ENCODE measurements at places on chromosomes 2 and 18.

DNA sequence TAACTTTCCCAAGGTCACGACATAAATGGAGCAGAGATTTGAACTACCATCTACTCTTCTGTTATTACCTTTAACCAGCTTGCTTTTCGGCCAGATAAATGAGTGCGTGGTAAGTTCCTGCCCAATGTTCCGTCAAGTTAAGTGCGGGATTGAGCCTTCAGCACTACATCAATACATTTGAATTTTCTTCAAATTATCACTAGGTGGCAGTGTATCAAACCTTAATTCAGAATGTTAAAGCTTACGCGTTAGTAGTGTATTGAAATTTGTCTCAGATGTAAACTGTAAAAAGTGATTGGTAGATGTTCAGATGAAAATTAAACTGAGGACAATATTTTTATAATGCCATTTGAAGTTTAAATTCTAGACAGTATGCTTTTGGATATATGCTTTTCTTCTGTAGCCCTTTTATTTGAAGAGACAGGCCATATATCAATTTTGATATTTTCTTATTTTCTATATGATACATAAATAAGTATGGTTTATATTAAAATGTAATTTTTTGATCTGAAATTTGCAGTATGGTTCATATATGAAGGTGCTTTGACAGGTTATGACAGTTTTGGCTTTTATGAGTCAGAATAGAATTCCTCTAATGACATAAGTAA, 681.3 kb downstream of the ADCYAP1 start:
- DNase-seq = no peak

GRCh38 chr2:112542984-112543661, 858 bp downstream of the POLR1B start:
- DNase-seq = no peak

DNA sequence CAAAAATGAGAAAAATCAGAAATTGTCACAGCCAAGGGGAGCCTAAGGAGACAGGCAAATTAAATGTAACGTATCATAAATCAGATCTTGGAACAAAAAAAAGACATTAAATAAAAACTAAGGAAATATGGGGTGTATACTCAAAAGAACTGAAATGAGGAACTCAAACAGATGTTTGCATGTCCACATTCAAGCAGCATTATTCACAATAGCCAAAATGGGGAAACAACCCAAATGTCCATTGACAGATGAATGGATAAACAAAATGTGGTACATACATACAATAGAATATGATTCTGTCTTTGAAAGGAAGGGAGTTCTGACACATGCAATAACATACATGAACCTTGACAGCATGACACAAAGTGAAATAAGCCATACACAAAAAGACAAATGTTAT, 155.8 kb upstream of the KLF7 start:
- DNase-seq = no peak

GRCh38 chr2:33085646-33086045, 138.9 kb downstream of the LTBP1 start:
- no peak for DNase-seq

DNA sequence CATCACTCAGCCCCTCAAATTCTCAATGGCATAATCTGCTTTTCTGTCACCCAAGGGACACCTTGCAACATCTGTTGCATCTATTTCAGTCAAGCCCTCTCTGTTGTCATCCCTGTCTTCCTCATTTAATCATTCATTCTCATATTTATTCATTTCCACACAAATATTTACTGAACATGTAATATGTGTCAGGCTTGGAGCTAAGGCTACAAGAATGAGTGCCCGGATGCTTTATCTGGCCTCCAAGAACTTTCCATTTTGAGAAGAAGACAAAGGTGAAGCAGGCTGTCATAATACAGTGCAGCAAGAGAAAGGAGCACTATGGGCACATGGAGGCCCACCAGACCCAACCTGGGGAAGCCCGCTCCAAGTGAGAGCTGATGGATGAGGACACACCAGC, 15.6 kb downstream of the IL18RAP start:
- no peak for DNase-seq

DNA sequence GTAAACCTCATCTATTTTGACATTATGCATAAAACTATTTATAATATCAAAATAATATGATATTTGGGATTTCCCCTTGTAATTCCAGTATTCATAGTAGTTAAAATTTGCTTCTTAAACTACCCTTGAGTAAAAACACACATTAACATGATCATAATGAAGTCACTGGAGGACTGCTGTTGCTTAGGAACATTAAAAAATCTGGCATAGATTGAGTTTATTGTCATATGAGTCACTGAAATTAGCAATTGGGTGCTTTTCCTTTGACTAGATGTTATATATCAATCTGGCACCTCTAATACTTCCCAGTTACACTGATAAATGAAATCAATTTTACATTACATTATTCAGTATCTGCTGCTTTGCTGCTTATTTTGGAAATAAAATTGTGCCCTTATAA, 57.0 kb upstream of the ZC3H15 start:
- no peak for DNase-seq

GRCh38 chr2:5673145-5674025, 18.8 kb upstream of the SOX11 start:
- no peak for DNase-seq

- DNase-seq = no peak
These were observed 438.1 kb upstream of the FAM98A start for GRCh38 chr2:34037157-34037556.

DNA sequence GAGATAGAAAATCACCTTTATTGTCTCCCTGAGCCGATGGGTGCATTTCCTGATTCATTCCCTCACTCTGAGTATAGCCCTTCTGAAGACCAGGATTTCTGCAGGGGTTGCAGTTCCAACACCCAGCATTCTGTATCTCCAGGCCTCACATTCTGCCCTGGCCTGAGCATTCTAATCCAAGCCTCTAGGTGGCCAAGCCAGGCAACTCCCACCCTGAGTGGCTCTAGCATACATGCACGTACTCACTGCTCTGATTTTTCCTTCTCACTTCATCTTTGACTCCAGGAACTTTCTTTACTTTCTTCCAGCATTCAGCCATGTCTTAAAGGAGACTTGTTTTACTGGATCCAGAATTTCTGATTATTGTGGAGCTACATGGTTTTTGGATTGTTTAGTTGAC, 100.7 kb upstream of the STK39 start:
- DNase-seq = no peak

- DNase-seq = no peak
These were observed 12.0 kb downstream of the MEMO1 start for GRCh38 chr2:31998731-31999383.

GRCh38 chr2:108587621-108588020, 53.4 kb downstream of the LIMS1 start:
- no peak for DNase-seq

DNA sequence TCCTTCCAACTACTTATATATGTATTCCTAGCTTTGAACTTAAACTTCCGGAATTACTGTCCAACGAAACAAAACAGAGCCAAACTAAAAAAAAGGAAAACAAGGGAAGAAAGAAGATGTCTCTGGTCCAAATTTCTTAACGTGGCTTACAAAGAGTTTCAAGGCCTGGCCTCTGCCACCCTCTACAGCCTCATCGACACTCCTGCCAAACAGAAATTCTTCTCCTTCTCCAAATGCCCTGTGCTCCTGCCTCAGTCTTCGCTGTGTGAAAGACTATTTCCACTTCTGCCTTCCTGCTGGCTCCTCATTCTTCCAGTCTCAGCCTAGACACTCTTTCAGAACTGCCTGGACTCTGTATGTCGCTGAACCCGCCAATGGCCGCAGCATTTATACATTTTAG, 249.2 kb downstream of the TXNL1 start:
- no peak for DNase-seq

GRCh38 chr18:65567372-65567771, 183.4 kb upstream of the CDH7 start:
- no peak for DNase-seq

DNA sequence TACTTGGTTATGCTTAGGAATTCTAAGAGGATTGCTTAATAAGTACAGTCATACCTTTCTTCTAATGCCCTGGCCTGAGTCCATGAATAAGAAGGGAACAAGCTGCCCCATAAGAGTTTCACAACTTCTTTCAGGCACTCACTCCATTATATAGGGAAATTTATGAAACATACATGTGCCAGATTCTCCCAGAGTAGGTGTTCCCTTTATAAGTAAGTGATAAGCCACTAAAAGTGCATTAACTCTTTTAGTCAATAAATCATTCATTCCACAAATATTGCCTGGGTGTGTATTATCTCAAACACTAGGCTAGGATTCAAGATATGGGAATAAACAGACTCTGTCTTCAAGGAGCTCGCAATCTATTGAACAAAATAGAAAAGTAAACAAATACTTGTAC, 84.5 kb upstream of the RBBP8 start:
- no peak for DNase-seq

DNA sequence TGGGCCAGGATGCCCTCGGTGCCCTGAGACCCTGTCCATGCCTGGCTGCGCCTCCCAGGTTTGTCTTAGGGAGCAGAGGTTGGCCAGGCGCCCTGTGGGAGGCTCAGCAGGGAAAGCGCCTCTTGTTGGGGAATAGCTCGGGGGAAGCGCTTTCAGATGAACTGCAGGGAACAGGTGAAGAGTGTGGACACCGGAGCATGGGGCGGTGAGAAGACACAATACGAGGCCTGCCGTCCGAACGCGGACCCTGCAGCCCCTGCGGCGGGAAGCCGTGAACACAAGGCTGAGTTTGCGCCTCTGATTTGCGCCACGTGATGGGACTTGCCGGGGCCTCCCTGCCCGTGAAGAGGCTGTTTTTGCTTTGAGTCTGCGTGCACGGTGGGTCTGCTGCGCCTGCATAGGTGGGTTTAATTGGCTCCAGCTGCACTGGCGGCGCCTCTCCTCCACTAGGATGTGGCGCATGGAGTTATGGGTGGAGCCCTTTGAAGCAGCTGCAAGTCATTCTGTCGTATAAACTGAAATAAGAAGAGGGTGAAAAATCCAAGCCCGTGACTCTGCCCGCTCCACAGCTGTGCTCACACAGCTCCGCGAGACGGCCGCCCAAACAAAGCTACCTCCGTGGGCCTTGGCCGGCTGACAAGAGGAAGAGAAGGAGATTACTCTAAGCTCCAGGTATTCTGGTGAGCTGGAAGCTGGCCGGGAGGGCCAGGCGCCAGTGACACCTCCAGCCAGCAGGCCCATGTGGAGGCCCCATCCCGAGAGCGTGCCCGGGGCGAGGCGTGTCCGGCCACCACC, 103.5 kb upstream of the CTDP1 start:
- no peak for DNase-seq

DNA sequence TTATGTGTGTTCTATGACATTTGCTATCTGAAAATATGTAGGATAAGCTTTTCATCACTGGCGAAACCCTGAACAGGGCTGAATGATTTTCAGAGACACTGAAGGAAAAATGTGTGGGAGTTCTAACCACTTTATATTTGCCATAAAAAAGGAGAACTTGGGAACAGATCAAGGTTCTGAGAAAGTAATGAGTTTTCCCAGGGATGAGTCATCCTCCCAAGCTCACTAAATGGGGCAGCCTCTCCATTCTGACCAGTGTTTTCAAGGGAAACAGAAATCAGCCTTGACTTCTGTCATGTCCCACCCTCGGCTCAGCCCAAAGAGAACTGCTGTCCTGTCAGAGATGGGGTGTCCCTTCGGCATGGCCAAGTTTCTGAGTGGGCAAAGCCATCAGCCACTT, 2109.8 kb upstream of the CELF4 start:
- no peak for DNase-seq

- DNase-seq = no peak
These were observed 38.2 kb downstream of the FOSL2 start for GRCh38 chr2:28430788-28431418.

- DNase-seq = peak; percentile 17
These were observed 17.2 kb downstream of the EPHA4 start for GRCh38 chr2:221554769-221555493.

DNA sequence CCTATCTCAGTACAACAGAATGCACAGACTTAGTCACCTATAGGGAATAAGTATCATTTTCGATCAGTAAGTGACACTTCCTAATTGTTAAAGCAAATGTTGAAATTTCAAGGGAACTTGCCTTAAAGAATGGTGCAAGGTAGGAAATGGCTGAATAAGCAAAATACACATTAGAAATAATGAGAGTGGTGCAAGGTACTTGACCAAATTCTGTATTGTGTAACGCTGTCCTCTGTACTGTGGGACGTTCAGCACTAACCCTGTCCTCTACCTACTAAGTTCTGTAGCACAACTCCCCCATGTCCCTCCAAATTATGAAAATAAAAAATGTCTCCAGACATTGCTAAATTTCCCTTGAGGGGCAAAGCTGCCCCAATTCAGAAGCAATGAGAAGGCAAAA, 19.4 kb downstream of the MMADHC start:
- DNase-seq = no peak

DNA sequence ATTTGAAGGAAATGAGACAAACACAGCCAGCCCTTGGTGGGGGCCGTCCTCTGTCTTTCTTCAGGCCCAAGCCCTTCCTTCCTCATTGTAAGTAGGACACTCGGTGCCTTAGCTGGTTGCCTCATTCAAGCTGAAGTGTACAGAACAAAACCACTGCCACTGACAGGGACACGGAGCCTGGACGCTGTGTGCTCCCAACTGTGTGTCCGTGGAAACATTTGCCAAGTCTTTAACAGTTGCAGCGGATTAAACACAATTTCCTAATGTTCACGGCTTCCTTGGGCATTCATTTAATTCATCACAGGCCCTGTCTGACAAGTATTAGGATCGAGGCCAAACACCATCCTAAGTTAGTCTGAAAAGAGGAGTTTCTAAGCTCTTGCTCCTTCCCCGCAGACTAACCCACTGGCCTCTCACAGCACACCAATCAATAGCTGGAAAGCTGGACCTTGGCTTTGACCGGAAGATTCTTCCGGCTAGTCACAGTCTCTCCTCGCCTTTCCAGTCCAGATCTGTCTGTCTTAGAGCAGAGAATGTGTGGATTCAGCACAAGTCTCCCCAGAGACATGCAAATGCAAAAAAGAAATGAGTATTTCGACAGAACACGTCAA, 68.7 kb upstream of the ACSL3 start:
- no peak for DNase-seq

GRCh38 chr2:218082586-218083351, 13.7 kb downstream of the RUFY4 start:
- DNase-seq = no peak

GRCh38 chr2:189306525-189306924, 127.0 kb upstream of the COL5A2 start:
- no peak for DNase-seq

DNA sequence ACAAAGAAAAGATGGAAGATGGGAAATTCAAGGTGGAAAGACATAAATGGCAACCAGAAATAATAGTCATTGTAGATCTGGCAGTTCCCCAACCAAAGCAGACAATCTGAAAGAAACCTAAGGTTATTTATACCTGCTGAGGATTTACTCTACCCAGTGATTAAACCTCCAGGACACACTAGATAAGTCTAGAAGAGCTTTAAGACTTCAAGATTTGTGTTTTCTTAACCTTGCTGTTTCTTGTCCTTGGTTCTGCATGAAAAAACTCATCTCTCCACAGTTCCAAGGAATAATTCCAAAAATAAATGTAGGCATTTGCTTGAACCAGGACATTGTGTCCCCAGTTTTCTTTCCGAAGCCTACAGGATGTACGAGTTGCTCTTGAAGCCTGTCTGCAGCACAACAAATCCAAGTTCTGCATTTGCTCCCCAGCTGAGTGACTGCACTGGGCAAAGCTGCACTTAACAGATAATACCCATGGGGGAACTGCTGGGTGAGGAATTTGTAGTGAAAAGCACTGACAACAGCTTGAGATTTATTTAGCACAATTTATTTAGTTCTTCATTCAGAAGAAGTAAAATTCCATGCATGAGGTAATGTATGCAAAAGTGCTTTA, 19.8 kb downstream of the DTNA start:
- no peak for DNase-seq
